Activated CD8-positive, alpha-beta memory T cell treated with anti-CD3 and anti-CD28 coated beads for 1 hour (primary cell): ENCODE measurements at places on chromosomes 5 and 9.

GRCh38 chr9:13568405-13568804 lies 288.9 kb upstream of the MPDZ start:
- DNase-seq = no peak

GRCh38 chr5:139924294-139925215 lies 118.5 kb downstream of the NRG2 start:
- DNase-seq = no peak

DNA sequence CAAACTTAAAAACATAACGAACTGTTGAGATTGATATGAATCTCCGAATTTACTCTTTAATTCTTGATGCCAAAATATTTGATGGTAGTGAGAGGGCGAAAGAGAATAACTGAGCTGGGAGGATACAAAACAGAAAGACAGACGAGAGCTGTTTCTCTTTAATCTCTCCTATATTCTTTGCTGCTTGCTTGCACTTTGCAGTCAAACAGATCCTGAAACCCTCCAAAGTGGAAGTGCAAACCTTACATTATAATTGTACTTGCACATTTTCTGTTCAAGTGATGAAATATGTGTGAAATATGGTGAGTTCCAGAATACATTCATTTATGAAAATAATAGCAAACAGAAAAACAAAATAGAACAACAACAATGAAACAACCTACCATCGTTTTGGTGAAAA lies 63.8 kb downstream of the PAM start:
- DNase-seq = no peak

DNA sequence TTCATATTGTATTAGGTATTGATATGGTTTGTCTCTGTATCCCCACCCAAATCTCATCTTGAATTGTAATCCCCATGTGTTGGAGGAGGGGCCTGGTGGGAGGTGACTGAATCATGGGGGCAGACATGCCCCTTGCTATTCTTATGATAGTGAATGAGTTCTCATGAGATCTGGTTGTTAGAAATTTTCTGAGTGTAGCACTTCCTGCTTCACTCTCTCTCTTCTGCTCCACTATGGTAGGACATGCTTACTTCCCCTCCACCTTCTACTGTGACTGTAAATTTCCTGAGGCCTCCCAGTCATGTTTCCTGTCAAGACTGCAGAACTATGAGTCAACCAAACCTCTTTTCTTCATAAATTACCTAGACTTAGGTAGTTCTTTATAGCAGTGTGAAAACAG lies 187.4 kb upstream of the SLC24A2 start:
- DNase-seq = no peak

- DNase-seq = no peak
Observed at GRCh38 chr9:134851020-134851419, 29.6 kb upstream of the FCN2 start.

DNA sequence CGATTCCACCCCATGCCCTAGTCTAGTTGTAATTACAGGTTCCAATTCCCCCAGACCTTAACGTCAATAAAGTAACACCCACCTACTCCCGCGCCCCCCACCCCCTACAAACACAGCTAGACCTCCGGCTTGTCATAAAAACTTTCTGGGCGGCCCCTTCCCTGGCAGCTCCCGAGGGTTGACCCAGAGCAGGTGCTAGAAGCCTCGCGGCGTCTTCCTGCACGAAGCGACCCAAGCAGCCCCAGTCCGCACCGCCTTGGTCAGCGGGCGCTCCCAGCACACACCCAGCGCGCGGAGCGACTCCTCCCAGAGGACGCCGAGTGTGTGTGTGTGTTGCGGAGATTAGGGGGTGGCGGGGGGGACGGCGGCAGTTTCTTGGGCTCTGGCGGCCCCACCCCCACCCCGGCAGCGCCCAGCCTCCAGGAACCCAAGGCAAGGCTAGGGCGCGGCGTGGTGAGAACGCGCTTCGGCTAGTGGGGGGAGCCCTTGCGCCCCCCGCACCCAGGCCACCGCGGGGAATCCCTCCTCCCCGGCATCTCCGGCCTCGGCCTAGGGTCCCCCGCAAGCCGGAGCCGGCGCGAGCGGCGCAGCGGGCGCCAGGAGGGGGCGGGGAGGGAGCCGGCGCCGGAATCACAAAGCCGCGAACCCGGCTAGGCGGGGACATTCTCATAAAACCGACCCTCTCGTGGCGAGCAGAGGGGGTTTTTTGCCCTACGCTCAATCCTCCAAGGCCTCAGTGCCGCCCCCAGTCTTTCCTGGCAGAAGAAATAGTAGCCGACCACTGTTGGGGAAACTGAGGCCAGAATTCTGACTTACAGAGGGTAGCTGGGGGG lies 2.2 kb downstream of the PCDH1 start:
- no peak for DNase-seq

GRCh38 chr5:59725392-59725767 lies 168.1 kb downstream of the PDE4D start:
- DNase-seq = no peak

DNA sequence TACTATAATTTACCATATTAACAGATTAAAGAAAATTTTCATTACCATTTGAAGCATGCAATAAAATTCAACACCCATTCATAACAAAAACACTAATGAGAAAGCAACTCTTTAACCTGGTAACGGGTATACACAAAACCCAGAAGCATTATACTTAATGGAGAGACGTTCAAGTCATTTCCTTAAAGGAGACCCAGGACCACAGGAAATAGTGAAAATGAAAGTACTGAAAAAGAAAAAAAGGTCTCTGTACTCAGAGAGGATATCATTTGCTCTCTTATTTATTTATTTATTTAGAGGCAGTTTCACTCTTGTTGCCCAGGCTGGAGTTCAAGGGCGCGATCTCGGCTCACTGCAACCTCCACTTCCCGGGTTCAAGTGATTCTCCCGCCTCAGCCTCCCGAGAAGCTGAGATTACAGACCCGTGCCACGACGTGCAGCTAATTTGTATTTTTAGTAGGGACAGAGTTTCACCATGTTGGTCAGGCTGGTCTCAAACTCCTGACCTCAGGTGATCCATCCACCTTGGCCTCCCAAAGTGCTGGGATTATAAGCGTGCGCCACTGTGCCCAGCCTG lies 61.6 kb downstream of the SETX start:
- DNase-seq = no peak
